ENCODE measurements at places on chromosomes 2 and 18. TPM values are rescaled to one million over a fixed set of nuclear protein-coding genes. Genes with fewer than 3 reads are reported as not detected.

VIT gene
- not detected for total RNA-seq

IMPA2 gene
- total RNA-seq: 4.3 TPM

FAP gene
- total RNA-seq: not detected

SNTG2 gene
- 2.0 TPM for total RNA-seq

RELCH gene
- total RNA-seq: 49.0 TPM

KRTCAP3 gene
- total RNA-seq: 13.6 TPM

DNA sequence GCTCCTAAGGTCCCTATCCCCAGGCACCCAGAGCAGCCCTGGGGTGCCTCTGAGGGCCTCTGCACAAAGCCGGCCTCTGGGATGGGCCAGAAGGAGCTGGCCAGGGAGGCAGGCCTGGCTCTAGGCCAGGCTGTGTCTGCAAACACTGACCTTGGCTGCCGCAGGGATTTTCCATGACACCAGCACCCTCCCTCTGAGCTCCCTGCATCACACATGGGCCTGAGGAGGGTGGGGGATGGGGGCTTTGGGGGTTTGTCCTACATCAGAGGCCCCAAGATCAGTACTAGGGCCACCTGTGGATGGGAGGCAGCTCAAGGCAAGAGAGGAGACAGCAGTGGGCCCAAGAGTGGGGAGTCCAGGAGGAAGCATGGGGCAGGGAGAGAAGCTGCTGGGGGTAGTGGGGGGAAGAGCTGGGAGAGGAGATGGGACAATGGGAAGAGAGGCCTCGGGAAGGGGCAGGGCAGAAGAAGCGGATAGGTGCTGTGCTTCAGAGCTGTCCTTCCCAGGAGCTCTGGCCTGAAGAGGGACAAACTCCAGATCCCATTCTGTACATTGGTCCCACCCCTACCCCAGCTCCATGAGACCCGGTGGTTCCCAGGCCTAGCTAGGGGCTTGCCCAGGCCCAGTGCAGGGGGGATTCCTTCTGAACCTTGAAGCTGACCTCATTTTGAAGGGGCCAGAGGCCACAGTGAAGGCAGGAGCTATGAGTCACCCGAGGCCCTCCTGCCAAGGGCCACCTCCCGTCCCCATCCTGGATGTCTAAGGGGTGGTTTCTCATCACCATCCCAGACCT is 28.0 kb downstream of the KCNK3 start:
- H3K4me1 ChIP-seq: peaks cover 3% of the 10 kb centered on the region
- H3K36me3 ChIP-seq: no peaks in the 10 kb centered on the region
- no peak overlapping the region for H3K27ac ChIP-seq
- no peak overlapping the region for H3K4me3 ChIP-seq
- peaks cover 15% of the 10 kb centered on the region for H3K27me3 ChIP-seq
- DNase-seq: no peak

DNA sequence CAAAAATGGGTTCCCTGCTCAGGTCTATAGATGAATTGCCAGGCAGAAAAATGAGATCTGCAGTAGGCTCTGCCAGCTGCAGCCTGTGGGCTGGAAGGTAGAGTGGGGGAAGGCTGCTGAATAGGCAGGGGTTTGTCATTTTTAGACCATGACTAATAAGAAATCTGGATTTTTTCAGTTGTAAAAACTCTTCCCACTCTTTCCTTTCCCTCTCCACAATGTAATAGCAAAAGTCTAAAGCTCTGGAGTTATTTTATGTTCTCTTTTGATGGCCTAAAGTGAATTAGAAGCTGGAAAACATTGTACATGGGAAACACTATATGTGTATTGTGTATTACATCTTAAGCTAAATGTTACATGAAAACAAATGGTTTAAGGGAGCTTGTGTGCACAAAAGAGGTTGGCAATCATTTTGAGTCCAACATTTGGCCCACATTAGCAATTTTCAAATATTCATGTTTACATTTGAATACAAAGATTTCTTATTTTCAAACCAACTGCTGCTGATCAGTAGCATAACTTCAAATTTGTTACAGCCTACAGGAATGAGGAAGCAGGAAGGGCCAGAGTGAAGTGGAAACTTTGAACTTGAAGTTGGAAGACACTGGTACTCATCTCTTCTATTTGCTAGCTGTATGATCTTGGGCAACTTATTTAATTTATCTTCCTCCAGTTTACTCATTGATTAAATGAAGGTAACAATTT is 407.1 kb downstream of the SLC4A3 start:
- no peak overlapping the region for H3K4me3 ChIP-seq
- no peak overlapping the region for H3K27ac ChIP-seq
- H3K27me3 ChIP-seq: peaks cover 5% of the 10 kb centered on the region
- no peaks in the 10 kb centered on the region for H3K36me3 ChIP-seq

GRCh38 chr2:43071599-43072550 is 154.5 kb downstream of the ZFP36L2 start:
- no peaks in the 10 kb centered on the region for H3K27me3 ChIP-seq
- no peaks in the 10 kb centered on the region for H3K36me3 ChIP-seq
- H3K4me1 ChIP-seq: no peaks in the 10 kb centered on the region
- H3K27ac ChIP-seq: no peak overlapping the region
- no peak overlapping the region for H3K4me3 ChIP-seq
- DNase-seq: no peak

GRCh38 chr2:75586971-75587370 is 26.2 kb upstream of the EVA1A start:
- H3K4me1 ChIP-seq: no peaks in the 10 kb centered on the region
- H3K36me3 ChIP-seq: no peaks in the 10 kb centered on the region
- H3K27ac ChIP-seq: no peak overlapping the region
- H3K4me3 ChIP-seq: no peak overlapping the region

All from T-helper 17 cell (primary cell).